ENCODE measurements at places on chromosomes 2 and 18. TPM values are rescaled to one million over a fixed set of nuclear protein-coding genes. Genes with fewer than 3 reads are reported as not detected.

- no peak for DNase-seq
- peaks cover 3% of the 10 kb centered on the region for H3K4me1 ChIP-seq
- H3K36me3 ChIP-seq = no peaks in the 10 kb centered on the region
- H3K27me3 ChIP-seq = no peaks in the 10 kb centered on the region
These were observed 51.5 kb upstream of the FRZB start for GRCh38 chr2:182917924-182918323.

DNA sequence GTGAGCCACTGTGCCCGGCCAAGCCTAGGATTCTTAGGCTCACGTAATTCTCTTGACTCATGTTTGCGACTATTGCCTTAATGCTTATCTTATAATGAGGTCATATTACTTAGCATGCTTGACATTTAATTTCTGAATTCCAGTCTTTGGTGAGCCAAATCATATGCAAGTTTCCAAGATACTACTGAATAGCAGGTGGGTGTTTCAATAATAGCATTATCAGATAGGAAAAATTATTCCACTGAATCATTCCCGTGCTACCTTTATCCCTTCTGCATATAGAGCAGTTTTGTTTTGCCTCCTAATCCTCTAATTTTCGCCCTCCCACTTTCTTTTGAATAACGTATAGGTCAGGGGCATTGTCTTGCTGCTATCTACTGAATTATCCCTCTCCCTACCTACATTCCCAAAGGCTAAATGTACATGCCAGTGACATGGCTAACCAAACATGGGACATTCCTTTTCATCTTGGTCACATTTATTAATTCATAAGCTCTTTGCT lies 4.9 kb downstream of the DAW1 start:
- no peaks in the 10 kb centered on the region for H3K36me3 ChIP-seq
- H3K27me3 ChIP-seq = peaks cover 13% of the 10 kb centered on the region
- no peak overlapping the region for H3K4me3 ChIP-seq
- H3K4me1 ChIP-seq = no peaks in the 10 kb centered on the region

DNA sequence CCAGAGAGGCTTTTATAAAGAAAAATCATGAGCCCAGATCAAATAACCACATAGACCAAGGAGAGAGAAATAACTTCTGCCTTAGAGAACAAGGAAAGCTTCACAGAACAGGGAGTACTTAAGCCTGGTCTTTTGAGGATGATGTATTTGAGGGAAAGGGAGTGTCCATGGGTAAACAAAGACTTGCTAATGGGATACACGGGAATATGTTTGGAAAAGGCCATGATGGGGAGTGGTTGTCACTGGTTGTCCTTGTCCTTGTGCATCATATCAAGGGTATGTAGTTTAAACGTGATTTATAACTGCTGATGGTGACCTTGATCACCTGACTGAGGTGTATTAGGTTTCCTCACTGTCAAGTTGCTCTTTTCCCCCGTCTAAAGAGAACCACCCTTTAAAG lies 169.9 kb downstream of the FAM210A start:
- no peak for DNase-seq
- H3K27ac ChIP-seq = no peak overlapping the region
- no peak overlapping the region for H3K4me3 ChIP-seq
- peaks cover 10% of the 10 kb centered on the region for H3K4me1 ChIP-seq
- no peaks in the 10 kb centered on the region for H3K27me3 ChIP-seq

GRCh38 chr2:4269885-4270284 lies 566.5 kb downstream of the DCDC2C start:
- H3K27ac ChIP-seq = no peak overlapping the region
- no peaks in the 10 kb centered on the region for H3K36me3 ChIP-seq
- no peak for DNase-seq

DNA sequence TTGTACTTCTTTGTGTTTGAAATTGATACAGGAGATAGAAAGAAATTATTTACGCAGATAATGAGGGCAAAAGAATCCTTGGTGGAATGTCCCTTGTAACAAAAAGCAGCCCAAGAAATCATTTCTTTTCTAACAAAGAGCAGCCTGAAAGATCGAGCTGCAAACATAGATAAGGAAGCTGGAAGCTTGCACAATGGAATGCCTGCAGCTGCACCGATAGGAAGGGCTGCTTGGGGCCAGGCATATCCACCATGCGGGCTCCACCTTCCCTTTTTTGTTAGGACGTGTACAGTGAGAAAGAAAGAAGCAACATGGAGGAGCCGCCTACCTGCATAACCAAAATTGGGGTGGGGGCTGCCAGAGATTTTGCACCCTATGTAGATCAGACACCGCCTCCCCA lies 568.7 kb downstream of the METTL4 start:
- no peaks in the 10 kb centered on the region for H3K27me3 ChIP-seq
- no peak overlapping the region for H3K27ac ChIP-seq
- no peak overlapping the region for H3K4me3 ChIP-seq
- no peaks in the 10 kb centered on the region for H3K36me3 ChIP-seq
- no peaks in the 10 kb centered on the region for H3K4me1 ChIP-seq

DNA sequence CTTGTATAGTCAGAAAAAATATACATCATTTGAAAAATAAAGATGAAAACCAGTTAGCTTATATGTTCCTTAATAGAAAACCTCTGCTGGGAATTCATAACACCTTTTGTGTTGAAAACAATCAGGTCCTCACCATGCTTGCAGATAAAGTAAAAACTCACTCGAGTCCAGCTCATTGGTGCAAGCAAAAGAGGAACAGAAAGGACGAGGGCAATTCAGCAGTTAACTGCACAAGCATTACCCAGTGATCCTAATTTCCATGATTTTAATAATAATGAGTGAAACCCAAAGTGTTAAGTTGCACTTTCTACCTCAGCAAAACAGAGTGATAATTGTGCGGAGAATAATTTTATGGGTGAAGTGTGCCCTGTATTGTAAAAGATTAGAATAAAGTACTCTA lies 839.9 kb downstream of the BCL11A start:
- H3K4me1 ChIP-seq = no peaks in the 10 kb centered on the region
- H3K27ac ChIP-seq = no peak overlapping the region
- H3K4me3 ChIP-seq = no peak overlapping the region
- H3K27me3 ChIP-seq = no peaks in the 10 kb centered on the region
- no peaks in the 10 kb centered on the region for H3K36me3 ChIP-seq
- no peak for DNase-seq

DNA sequence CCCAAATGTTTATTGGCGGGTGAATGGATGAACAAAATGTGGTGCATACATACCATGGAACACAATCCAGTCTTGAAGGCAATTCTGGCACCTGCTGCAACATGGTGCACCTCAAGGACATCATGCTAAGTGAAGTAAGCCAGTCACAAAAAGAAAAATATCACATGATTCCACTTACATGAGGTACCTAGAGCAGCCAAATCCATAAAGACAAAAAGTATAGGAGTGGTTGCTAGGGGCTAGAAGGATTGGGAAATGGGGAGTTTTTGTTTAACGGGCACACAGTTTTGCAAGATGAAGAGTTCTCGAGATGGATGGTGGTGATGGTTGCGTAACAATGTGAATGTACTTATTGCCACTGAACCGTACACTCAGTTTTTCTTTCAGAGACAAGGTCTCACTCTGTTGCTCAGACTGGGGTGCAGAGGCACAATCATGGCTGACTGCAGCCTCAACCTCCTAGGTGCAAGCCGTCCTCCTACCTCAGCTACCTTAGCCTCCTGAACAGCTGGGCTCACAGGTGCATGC lies 90.9 kb upstream of the CERS6 start:
- no peak for DNase-seq
- no peaks in the 10 kb centered on the region for H3K4me1 ChIP-seq

DNA sequence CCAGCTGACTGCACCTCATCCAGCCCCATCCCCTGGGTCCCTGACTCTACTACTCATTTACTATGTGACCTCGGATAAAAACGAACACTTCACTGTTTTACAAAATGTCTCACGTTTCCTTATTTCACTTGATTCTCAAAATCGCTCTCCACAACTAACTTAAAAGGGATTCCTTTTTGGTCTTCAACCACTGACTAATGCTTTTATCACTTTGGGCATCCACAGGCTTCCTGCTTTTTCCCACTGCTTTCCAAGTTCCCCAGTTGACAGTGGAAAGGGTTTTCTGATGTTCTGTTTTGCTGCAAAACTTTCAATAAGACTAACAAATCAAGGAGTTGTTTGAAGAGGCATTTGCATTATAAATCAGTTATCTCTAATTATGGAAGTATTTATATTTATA lies 24.1 kb downstream of the EIF2AK3 start:
- peaks cover 28% of the 10 kb centered on the region for H3K4me1 ChIP-seq
- peaks cover 3% of the 10 kb centered on the region for H3K36me3 ChIP-seq
- no peak overlapping the region for H3K4me3 ChIP-seq
- H3K27me3 ChIP-seq = no peaks in the 10 kb centered on the region
- H3K27ac ChIP-seq = no peak overlapping the region

DNA sequence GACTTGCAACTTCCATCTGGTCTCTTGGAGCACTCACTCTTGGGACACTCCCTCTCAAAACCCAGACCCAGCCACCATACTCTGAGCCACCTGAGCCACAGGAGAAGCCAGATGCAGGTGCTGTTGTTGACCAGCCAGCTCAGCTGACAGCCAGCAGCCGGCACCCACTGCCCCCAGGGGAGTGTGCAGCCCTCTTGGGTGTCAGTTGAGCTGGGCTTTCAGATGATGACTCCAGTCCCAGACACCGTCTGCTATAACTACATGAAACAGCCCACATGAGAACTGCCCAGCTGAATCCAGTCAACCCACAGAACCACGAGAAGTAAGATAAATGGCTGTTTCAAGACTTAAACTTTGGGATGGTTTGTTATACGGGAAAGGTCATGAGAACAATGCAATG lies 10.7 kb upstream of the IGFBP2 start:
- H3K27ac ChIP-seq = no peak overlapping the region
- no peak for DNase-seq
- no peaks in the 10 kb centered on the region for H3K36me3 ChIP-seq
- peaks cover 6% of the 10 kb centered on the region for H3K4me1 ChIP-seq
- H3K27me3 ChIP-seq = peaks cover 6% of the 10 kb centered on the region

- H3K4me3 ChIP-seq = no peak overlapping the region
- H3K36me3 ChIP-seq = no peaks in the 10 kb centered on the region
- DNase-seq = no peak
- no peaks in the 10 kb centered on the region for H3K27me3 ChIP-seq
These were observed 25.2 kb downstream of the FBXO36 start for GRCh38 chr2:229947544-229947943.

GRCh38 chr18:10170375-10170774 lies 256.6 kb downstream of the VAPA start:
- H3K4me1 ChIP-seq = no peaks in the 10 kb centered on the region
- peaks cover 5% of the 10 kb centered on the region for H3K27me3 ChIP-seq
- DNase-seq = no peak
- H3K27ac ChIP-seq = no peak overlapping the region

GRCh38 chr18:24446953-24447538 lies 13.4 kb upstream of the HRH4 start:
- no peak for DNase-seq
- H3K27ac ChIP-seq = no peak overlapping the region
- H3K4me1 ChIP-seq = peaks cover 9% of the 10 kb centered on the region
- no peak overlapping the region for H3K4me3 ChIP-seq

- no peak overlapping the region for H3K4me3 ChIP-seq
- no peak for DNase-seq
- H3K4me1 ChIP-seq = no peaks in the 10 kb centered on the region
- peaks cover 2% of the 10 kb centered on the region for H3K36me3 ChIP-seq
- H3K27me3 ChIP-seq = peaks cover 2% of the 10 kb centered on the region
These were observed 139.9 kb upstream of the CXCR4 start for GRCh38 chr2:136257893-136258292.

Gene NYAP2
- not detected for total RNA-seq

Gene GBX2
- not detected for total RNA-seq

Gene PAIP2B
- 1.7 TPM for total RNA-seq
